Uterus (tissue), 4 donors: ENCODE measurements at places on chromosomes 11 and 22. TPM values are rescaled to one million over a fixed set of nuclear protein-coding genes. Genes with fewer than 3 reads are reported as not detected.

CHRNA10 gene
- not detected for total RNA-seq

GGT1 gene
- total RNA-seq: 9.6 TPM

DNA sequence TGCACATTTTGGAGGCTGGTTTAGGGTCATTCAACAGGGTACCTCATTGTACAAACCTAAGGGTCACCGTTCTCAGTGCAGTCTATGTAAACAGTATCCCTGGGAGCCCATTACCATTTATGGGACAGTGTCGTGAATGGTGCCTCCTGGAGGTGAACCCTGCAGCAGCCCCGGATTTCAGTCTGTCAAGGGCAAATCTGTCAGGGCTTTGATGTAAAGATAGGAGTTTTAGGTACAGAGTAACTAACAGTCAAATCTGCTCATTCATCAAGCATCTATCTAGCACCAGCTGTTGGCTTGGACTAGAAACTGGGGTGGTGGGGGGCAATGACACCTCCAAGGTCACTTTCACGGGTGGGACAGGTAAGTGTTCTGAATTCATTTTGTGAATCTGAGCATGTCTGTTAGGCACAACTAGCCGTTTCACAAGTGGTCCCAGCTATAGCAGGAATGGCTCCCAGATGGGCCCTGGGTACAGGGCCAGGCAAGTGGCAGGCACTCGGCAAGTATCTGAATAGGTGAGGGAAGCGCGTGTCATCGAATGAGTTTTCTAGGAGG, 63.6 kb downstream of the PARVG start:
- DNase-seq: no peak

GRCh38 chr22:30923168-30923900, 45.2 kb downstream of the MORC2 start:
- no peak for DNase-seq

PHOX2A gene
- total RNA-seq: not detected

GRCh38 chr11:110908401-110909105, 196.3 kb upstream of the ARHGAP20 start:
- DNase-seq: no peak

DNA sequence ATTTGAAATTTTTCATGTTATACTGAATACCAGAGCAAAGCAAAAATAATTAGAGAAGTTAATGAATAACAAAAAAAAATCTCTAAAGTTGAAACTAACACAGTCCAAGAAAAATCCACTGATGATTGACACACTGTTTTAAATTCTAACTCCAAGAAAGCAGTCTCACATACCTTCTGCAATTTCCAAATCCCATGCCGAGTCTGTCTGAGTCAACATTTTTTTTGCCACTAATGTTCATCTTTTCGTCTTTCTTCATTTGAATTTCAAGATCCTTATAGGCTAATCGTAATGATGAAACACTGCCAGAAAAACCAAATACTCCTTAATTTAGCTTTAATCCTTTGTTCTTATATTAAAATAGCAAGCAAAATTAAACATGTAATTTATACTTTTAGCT, 39.5 kb downstream of the ARFGAP3 start:
- DNase-seq: no peak

DNA sequence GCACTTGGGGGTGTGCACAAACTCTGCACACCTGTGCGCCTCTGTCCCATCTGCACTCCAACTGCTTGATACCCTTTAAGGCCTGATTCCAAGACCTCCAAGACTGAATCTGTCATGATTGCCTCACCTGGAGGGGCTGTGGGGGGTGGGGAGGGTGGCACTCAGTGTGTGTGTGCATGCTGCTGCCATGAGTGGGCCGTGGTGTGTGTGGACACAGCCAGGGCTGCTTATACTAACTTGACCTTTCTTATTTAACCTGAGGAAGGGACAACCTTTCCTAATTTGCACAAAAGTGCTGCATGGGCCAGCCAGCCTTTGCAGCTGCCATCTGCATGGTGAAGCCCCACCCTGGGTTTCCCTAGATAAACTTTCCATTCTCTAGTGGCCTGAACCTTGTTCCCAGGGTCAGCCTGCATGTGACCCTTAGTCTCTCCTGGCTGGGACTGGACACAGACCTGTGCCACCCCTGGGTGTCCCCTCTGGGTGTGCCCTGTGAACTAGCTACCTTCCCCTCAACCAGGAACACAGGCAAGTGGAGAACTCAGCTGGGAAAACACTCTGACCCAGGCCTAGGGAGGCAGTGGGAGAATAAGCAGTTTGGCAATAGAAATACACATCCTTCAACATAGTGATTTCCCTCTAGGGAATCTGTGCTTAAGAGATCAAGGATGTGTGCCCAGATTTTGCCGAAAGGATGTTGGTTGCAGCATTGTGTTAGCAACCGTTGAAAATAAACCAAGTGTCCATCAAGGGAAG, 45.4 kb upstream of the DKK3 start:
- DNase-seq: no peak

DNA sequence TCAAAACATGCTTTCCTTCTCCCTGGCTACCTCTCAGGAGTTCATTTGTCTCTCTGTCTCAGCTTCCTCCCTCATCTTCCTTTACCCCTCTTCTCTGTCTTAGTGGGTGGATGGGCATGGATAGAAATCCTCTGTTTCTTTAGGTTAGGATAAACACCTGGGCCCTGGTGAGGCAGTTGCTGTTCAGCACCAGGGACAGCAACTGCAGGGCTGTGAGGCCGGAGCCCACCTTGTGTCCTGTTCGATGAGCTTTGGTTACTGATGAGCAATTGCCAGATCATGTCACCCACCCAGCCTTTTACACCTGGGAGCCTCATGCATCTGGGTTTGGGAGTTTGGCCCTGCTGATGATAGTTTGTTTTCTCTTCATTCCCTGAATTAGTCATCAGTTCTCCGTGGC, 6.1 kb upstream of the CRYBB3 start:
- DNase-seq: no peak

- peak; percentile 80 for DNase-seq
Measured at GRCh38 chr22:38114484-38115398, 4.3 kb upstream of the BAIAP2L2 start.

DNA sequence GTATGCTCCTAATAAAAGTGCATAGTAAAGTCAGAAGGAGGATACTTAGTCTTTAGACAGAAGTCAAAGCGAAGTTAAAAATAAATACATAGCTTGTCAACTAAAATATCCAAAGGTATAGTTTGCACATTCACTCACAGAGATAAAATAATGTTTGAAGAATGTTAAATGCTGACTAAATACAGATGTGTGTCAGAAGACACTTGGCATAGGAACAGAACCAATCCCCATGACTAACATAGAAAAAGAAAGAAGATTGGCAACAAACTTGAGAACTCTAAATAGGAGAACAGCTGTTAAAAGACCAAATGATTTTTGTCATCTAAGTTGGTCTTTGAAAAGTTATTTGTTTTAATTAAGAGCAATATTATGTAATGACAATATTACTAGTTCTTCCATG, 1172.1 kb upstream of the RAG2 start:
- no peak for DNase-seq

DNA sequence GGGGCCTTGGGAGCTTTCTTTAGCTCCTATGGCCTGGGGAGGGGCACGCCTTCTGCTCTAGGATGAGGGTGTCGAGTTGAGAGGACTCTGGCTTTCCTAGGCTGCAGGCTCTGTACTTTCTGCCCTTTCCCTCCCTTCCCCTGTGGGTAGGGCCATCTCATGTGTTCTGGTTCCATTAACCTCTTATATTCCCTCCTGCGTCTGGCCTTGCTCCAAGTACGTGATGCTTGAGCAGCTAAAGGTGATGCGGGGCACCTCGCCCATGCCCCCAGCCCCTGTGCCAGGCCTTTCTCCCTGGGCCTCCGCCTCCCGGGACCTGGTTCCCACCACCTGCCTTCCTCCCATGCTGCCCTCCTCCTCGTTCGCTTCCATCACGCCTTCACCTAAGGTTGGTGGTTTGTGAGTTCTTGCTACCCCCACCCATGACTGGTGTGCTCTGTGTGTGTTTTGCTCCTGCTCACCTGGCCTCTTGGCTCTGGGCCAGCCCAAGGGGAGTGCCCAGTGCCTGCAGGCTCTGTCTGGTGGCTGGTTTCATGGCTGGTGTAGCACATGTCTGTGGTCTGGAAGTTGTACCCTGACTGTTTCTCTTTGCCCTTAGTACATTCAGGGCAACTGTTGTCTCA, 34.1 kb downstream of the PHLDB1 start:
- no peak for DNase-seq

GRCh38 chr11:96905143-96905542, 515.3 kb downstream of the JRKL start:
- DNase-seq: no peak

GRCh38 chr11:120395778-120396177, 59.6 kb downstream of the ARHGEF12 start:
- no peak for DNase-seq

DNA sequence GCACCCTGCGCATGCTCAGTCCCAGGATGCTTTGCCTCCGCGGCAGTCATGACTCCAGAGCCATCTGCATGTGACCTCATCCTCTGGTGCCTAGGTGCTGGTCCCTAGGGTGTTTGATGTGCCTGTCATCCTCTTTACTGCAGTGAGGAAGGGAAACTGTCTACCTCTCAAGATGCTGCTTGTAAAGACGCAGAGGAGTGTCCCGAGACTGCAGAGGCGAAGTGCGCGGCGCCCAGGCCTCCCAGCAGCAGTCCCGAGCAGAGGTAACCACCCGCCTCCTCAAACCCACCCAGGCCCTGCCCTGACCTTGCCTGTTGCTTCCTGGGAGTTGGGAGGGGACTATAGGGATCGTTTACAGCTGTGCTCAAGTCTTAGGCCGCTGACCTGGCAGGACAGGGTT, 74.6 kb upstream of the GAL start:
- no peak for DNase-seq

DNA sequence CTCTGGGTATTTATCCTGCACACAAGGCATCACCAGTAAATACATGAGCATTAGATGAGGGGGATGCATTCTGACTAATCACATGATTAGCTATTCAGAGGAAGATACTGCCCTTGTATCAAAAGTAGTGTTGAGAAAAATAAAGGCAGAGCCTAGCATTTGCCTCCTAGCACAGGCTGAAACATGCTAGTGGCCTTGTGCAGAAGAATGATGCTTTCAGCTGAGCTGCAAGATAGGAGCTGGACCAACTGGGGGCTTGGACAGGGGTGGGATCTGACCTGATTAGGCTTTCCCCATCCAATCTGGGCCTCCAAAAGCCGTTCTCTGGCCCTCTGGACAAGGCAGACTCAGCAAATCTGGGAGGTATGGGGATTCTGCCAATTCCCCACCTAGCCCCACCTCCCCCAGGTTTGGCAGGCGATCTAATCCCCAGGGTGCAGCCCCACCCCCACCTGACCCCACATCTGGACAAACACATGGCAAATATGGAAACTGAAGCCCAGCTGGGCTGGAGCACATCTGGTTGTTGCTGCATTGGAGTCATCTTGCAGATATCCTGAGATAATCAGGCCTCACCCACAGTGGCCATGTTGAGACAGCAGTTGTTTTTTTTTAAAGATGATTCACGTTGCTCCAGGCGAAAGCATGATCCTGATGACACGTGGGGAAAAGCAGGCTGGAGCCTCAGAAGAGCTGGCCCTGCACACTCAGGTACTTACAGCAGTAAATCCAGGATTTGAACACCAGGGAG, 4.4 kb upstream of the MISFA start:
- no peak for DNase-seq

MYEOV gene
- total RNA-seq: 1.4 TPM

- DNase-seq: no peak
Measured at GRCh38 chr22:17436382-17436980, 67.2 kb downstream of the CECR2 start.

SYCE3 gene
- total RNA-seq: not detected

PTGDR2 gene
- 0.49 TPM for total RNA-seq

- no peak for DNase-seq
Measured at GRCh38 chr11:69293819-69294505, at the start of gene MYEOV. MYEOV (plus strand) TSS chr11:69294155; CDS start chr11:69295355, 1,200 bp downstream.
